NCI-H1436 treated with DMSO at 0.1 percent for 48 hours (cell line): ENCODE measurements at places on chromosomes 6 and 20.

- no peak for DNase-seq
Observed at GRCh38 chr20:45783656-45784294, 7.9 kb downstream of the WFDC3 start.

GRCh38 chr20:2170404-2170803 is 68.8 kb downstream of the STK35 start:
- DNase-seq = no peak

DNA sequence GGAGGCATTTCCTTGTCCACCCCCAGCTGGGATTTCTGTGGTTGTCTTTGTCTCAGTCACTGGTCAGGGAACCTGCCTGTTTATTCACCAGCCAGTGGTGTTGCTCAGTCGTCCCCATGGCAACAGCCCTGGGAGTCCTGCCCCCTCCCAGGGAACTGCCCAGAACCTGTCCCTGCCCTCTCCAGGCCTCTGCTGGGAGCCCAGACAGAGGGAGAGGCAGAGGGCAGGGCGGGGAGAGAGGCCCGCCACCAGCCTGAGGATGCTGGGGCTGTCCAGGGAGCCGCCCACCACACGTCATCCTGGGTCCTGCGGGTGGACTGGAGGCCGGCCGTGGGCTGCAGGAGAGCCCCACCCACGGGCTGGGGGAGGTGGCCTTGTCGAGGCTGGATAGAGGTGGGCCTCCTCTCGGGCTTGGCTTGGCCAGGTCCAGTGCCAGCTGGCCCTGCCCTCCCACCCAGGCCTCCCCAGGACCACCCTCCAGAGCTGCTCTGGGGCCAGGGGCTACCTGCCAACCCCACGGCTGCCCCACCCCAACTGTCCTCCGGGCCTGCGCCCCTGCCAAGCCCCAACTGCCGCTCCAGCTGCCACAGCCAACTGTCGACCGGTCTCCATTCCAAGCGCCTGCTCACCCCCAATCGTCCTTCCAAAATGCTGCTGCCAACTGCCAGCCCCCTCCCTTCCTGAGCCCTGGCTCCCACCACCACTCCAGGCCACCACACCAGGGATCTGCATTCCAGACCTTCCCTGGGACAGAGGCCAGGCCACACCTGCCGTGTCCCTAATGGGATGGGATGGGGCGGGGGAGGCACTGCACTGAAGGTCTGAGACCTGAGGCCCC is 4.2 kb upstream of the ZBTB46 start:
- DNase-seq = no peak

- no peak for DNase-seq
Observed at GRCh38 chr20:19260412-19261090, 48.1 kb downstream of the SLC24A3 start.

DNA sequence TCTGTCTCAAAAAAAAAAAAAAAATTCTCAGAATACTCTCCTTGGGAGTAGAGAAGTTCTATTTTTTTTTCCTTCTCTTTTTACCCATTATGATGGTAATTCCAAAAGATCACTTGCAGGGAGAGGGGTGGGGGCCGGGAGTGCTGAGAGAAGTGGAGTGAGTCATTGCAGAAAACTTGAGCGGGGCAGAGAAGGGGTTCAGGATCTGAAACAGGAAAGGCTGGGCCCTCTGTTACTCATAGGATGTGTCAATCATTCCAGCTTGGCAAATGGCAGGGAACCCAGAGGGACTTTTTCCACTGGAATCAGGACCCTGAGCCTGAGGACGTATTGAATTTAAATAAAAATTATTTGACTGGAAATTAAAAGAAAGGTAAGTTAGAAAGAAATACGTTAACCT is 111.4 kb upstream of the ARMC2 start:
- no peak for DNase-seq

GRCh38 chr20:25464501-25465242 is 57.2 kb downstream of the GINS1 start:
- no peak for DNase-seq

DNA sequence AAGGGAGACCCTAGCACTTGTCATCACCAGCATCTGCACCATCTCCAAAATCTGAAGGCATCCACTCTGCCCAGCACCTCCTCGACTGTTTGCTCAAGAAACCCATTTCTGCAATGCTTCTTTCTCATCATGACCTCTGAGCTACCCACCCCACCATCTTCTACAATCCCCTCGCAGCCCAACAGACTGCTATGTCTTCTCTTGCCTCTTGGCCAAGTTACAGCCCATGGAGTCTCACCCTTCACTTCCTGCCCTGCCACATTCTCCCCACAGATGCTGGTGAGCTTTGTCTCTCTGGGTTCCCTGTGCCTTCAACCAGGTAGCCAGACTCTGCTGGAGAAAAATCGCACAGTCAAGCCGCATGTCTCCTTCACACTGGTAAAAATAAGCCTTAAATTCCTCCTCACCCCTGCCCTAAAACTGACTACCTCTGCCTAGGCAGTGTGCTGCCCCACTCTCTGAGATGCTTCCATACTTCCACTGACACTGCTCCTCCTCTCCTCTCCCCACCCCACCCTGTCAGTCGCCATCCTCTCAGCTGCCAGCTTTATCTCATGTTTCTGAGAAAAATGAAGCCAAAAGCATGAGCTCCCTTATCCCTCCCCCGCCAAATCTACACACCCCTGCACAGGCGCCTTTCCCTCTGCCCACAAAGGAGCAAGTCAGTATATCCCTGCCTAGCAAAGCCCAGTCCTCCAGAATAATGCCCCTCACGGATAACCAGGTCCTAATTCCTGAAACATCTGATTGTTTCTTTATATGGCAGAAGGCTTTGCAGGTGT is 2.3 kb upstream of the TXNDC5 start:
- DNase-seq = no peak

DNA sequence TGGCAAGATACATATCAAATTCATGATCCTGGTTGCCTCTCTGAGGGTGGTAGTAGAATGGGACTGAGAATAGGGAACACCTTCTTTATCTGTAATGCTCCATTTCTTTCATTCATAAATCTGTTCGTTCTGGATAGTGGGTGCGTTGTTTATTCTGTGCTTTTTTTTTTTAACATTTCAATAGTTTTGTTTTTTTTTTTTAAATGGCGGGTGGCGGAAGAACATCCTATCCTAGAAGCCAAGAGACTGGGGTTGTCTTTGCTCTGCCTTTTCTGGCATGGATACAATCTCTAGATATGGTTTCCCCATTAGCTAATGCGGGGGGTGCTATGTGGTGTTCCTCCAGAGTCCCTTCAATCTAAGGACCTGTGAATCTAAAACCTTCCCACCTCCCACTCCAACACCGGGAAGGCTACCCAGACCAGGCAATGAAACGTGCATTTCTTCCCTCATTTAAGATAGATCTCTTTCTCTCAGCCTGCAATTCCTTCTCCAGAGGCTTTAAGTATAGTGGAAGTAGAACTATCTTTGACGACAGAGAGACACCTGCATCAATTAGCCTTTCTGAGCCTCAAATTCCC is 883 bp upstream of the CCDC28A start:
- DNase-seq = no peak

DNA sequence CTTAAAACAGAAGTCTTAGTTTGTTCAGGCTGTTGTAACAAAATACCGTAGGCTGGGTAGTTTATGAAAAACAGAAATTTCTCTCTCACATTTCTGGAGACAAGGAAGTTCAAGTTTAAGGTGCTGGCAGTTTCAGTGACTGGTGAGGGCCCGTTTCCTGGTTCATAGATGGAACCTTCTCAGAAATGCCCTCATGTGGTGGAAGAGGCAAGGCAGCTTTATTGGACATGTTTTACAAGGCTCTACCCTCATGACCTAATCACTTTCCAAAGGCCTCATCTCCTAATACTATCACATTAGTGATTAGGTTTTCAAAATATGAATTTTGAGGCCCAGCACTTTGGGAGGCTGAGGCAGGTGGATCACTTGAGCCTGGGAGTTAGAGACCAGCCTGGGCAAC is 2.4 kb downstream of the HEBP2 start:
- DNase-seq = no peak

GRCh38 chr6:4860387-4860786 is 84.2 kb downstream of the CDYL start:
- no peak for DNase-seq

- no peak for DNase-seq
Observed at GRCh38 chr6:84927551-84927950, 163.2 kb upstream of the TBX18 start.

- no peak for DNase-seq
Observed at GRCh38 chr6:15465212-15465611, 197.6 kb downstream of the DTNBP1 start.

GRCh38 chr6:144234399-144234798 is 50.7 kb upstream of the UTRN start:
- DNase-seq = no peak

GRCh38 chr6:75096966-75097365 is 108.9 kb downstream of the COL12A1 start:
- no peak for DNase-seq

- no peak for DNase-seq
Observed at GRCh38 chr20:52481443-52481842, 289.9 kb upstream of the ZFP64 start.

DNA sequence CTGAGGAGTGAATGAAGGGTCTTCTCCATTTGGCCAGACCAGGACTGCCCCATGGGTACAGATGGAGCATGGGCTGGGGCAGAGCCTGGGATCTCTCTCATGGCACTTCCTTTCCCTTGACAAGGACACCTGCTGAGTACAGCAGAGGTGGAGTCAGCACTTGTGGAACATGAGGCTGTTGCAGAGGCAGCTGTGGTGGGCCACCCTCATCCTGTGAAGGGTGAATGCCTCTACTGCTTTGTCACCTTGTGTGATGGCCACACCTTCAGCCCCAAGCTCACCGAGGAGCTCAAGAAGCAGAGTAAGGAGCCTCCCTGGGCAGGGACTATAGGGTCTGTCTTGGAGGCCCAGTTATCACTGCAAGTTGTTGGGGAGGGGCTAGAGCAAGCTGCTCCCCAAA is 29.6 kb downstream of the GSS start:
- DNase-seq = no peak

DNA sequence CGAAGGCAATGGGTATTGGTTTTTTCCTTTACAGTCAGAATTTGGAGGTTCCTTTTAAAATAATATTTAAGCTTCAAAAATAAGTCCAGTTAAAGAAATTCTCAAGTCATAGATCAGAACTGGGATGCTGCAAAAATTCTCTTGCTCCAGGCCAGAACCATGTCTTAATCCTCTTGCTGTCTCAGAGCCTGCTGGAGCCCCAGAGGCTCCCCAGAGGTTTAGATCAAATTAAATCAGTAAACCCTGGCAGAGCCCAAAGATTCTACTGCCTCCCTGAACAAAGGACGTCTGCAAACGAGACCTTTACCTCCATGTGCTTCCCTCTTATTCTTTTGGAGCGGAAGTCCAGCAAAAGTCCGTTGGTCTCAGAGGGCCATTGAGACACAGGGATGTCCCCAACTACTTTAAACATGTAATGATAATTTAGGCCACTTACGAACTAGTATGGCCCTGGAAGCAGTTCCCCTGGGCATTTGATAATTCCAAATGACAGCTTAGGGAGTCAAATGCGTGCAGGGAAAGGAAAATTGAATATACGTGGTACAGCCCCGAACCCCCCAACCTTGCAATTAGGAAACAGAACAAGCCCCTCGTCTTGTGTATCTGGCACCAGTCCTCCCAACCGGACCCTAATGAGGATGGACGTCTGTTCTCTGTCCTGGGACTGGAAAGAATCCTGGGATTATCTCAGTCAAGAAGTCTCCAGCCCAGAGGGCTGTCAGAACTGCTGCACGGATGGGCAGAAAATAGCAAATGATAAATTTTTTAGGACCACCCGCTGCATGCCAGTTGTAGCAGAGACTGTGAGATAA is 31.5 kb downstream of the SULF2 start:
- no peak for DNase-seq

GRCh38 chr6:81842254-81842653 is 89.8 kb upstream of the TENT5A start:
- no peak for DNase-seq

DNA sequence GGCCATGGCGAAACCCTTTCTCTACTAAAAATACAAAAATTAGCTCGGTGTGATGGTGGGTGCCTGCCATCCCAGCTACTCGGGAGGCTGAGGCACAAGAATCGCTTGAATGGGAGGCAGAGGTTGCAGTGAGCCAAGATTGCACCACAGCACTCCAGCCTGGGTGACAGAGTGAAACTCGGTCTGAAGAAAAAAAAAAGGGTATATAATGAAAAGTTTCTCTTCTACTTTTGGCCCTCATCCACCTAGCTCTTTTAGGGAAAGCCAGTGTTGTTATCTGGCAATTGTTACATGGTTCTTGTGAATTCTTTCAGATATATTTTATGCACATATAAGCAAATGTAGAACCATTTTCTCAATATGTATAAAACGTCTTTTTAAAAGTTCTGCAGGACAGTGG is 19.0 kb downstream of the KIF3B start:
- DNase-seq = no peak

DNA sequence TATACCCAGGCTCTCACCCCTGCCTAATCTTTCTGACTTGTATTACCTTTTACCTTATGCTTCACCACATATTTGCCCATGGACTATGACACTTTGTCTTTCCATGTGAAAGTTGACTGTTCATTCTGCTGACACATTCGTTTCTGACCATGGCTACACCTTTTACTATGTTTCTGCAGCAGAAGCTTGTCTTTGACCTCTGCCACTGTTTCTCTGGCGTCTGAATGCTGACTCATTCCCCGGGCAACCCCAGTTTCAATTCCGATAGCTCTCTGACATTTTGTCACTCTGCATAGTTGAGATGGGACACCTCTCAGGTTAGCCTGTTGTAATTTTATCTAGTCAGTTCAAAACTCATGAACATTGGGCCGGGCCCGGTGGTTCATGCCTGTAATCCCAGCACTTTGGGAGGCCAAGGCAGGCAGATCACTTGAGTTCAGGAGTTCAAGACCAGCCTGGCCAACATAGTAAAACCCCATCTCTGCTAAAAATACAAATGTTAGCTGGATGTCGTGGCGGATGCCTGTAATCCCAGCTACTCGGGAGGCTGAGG is 50.7 kb downstream of the SLC26A8 start:
- no peak for DNase-seq

DNA sequence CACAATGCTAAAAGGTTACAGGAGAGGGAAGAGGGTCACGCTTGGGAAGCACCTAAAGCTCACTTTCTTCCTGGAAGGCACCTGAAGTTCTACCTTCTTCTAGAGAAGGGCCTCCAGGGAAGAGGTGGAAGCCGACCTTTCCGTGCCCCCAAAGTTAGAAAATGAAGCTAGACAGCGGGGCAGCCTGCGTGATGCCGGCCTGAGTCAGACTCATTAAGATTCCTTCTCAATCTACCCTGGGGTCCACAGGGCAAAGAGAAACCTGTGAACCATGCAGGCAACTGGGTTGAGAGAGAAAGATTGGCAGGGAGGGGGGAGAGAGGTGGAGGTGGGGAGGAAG is 54.8 kb upstream of the CCDC167 start:
- DNase-seq = no peak

DNA sequence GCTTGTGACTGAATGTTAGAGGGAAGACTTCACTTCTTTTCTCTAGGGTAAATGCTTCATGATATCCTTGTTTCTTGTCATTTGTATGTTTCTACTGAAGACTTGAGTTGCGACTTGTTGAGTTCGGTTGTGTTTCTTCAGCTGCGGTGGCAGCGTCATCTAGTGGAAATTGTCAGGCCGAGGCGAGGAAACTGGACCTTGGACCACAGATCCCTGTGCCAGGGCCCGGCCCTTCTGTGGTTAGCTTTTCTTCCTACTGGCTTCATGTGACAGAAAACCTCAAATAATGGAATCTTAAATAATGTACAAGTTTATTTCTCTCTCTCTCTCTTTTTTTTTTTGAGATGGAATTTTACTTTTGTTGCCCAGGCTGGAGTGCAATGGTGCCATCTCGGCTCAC is 12.4 kb downstream of the MTHFD1L start:
- DNase-seq = no peak

GRCh38 chr6:148628251-148628650 is 118.6 kb upstream of the UST start:
- no peak for DNase-seq

- no peak for DNase-seq
Observed at GRCh38 chr20:49030954-49031619, 15.0 kb upstream of the CSE1L start.

GRCh38 chr6:38150681-38151296 is 331.3 kb downstream of the ZFAND3 start:
- DNase-seq = no peak
